CD4-positive, alpha-beta T cell treated with Interleukin-12 subunit alpha and Interleukin-12 subunit beta, for 1 hour (primary cell): ENCODE measurements at places on chromosomes 12 and 14.
A peak's percentile ranks its signal among the peaks of the same experiment; 100 is the strongest.

- DNase-seq = no peak
Observed at GRCh38 chr12:30500532-30500931, 195.1 kb downstream of the IPO8 start.

- peak; percentile 33 for DNase-seq
Observed at GRCh38 chr12:3747543-3747942, 5.4 kb downstream of the CRACR2A start.

GRCh38 chr14:71933001-71933587, 865 bp downstream of the RGS6 start:
- no peak for DNase-seq

DNA sequence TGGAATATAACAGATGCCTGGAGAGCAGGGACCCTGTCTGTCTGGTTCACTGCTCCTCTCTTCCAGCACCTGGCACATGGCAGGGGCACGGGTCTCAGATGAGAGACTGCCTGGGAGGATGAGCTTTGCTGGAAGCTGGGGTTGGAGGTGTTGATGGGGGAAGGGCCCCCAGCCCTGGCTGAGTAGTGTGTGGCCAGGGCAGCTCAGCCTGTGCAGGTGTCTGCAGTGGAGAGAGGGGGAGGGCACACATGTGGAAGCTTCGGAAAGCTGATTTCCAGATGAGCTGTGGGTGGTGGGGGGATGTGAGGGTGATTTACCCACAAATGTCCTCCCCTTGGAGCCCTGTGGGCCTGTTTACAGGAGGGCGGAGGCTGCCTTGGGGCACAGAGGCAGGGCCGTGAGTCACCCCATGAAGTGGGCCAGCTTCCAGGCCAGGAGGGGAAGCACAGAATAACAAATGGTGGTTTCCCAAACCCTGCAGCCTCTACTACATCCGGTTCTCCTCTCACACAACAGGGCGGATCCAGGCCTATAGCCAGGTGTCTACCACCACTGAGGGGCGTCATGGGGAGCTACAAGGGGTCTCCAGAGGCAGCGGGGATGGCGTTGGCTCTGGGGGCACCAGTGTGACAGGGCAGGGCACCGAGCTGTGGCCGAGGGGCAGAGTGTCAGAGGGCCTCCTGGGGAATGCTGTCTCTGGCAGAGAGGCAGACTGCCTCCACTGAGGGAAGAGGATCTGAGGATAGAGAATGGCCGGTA, 11.0 kb downstream of the KRT7 start:
- peak; percentile 68 for DNase-seq

DNA sequence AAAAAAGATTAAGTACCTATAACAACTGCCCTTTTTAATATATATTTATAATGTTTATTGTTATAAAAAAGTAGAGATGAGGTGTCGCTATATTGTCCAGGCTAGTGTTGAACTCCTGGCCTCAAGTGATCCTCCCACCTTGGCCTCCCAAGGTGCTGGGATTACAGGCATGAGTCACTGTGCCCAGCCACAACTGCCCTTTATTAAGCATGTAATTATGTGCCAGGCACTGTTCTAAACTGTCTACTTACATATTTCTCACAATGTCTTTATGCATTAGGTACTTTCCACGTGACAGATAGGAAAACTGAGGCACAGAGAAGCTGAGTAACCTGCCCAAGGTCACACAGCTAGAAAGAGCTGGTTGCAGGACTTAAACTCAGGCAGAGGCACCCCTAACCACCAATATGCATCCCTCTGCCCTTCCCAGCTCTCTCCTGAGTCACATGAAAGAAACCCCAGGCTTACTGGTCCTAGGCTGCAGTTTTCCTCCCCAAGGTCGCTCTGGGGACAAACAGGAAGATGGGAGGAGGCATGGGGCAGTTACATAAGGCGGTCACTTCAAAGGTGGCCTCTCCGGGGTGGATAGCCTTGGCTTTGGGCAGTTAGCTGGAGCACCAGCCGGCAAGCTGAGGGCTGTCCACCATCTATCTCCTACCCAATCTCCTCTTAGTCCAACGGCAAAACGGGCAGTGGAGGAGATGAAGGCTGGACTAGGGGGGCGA, 54.6 kb upstream of the TBX3 start:
- DNase-seq = no peak
